GM19239 (cell line): ENCODE measurements at places on chromosomes 1 and 21.

- DNase-seq, result no peak
Observed at GRCh38 chr21:17915976-17916375, 96.8 kb upstream of the C21orf91 start.

GRCh38 chr1:158185770-158186169, 5.1 kb downstream of the CD1D start:
- no peak for DNase-seq

DNA sequence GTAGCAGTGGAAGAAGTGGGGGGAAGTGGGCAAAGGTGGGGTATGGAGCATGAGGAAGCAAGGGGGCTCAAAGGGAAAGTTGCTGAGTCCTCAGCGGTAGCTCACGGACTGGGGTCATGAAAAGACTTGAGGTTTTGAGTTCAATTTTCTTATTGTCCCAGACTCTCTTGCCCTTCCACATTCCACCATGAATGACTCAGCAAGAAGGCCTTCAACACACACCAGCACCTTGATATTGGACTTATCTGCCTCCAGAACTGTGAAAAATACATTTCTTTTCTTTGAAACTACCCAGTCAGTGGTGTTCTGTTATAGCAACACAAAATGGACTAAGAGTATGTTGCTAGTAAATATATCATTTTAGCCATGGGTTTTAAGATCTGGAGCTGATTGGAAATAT, 17.3 kb upstream of the RHBDL2 start:
- no peak for DNase-seq

DNA sequence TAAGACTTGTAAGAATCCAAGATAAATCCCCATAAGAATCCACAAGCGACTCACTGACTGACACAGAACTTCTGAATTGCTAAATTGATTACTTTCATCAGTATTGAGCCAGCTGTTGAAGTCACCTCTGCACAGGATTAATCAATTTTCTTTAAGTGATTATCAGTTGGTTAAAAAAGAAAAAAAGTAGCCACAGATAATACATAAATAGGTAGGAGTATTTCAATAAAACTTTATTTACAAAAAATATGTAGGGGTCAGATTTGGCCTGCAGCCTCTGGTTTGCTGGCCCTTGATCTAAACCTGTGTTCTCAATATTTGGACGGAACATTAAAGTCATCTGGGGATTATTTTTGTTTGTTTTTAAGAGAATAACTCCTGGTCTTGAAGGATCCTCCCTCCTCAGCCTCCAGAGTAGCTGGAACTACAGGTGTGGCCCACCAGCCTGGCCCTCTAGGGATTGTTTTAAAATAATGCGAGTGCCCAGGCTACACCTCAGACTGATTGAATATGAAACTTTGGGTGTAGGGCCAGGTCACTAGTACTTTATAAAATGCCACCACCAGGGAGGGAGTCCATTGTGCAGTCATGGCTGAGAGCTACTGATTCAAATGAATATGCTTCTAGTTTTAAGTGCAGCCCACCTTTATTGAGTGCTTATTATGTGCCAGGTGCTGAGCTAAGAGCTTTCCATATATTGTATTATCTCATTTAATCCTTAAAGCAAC, 6.8 kb upstream of the TMEM183A start:
- DNase-seq, result no peak

DNA sequence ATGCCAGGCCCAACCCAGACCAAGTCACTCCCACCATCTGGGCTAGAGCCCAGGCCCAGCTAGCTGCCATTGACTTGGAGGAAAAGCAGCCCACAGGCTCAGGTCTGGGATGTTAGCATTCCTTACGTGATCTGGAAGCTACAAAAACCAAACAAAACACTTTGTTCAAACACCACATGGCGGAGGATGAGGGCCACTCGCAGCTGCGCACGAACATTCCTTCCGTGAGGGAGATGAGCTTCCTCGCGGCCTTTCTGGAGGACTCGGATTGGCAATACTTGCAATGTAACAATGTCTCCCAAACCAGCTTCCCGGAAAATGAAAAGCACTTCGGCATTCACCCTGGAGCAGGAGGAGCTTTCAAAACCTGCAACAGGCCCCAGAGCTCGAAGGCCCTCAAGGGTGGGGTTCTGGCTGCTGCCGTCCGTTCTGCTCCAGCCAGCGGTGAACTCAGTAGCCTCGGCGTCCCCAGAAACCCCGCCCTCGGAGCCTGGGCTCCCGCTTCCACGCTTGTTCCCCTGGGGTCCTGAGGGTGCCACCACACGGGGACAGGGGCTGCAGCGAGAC, 40.5 kb downstream of the COL6A1 start:
- DNase-seq, result no peak

DNA sequence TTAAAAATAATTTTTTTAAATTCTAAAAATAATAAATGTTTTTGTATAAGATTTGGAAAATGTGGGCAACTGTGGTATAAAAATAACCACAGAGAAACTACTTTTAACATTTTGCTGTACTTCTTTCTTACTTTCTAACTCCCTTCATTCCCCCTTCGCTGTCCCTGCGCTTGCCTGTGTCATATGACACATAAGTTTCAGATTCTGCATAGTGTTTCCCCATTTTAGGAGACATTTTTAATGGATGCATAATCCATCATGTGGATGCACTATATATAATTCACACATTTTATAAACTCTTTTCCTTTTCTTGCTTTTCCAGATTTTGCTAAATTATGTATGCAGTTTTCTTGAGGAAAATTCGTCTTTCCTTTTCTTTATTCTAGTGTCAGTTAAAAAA, 16.3 kb downstream of the ATG4C start:
- DNase-seq, result no peak

DNA sequence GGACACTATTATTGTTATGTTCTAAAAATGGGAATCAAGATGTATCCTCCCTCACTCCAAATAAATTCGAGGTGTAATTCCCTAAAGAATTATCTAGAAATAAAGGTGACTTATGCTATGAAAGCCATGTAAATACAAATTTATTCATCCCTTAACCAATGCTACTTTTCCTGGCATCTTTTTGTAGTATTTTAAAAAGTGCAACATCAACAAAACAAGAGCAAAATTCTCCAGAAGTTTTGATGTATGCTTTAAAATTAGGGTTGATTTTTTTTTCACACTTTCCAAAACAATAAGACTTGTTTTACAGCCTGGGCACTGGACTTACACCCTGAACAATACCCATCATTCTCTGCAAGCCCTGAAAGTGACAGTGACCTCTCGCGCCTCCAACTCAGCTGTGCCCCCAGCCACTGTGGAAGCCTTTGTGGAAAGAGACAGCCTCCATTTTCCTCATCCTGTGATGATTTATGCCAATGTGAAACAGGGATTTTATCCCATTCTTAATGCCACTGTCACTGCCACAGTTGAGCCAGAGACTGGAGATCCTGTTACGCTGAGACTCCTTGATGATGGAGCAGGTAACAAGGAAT, 21.4 kb upstream of the CLCA1 start:
- no peak for DNase-seq

- DNase-seq, result no peak
Observed at GRCh38 chr1:69611316-69611715, 43.6 kb downstream of the LRRC7 start.

DNA sequence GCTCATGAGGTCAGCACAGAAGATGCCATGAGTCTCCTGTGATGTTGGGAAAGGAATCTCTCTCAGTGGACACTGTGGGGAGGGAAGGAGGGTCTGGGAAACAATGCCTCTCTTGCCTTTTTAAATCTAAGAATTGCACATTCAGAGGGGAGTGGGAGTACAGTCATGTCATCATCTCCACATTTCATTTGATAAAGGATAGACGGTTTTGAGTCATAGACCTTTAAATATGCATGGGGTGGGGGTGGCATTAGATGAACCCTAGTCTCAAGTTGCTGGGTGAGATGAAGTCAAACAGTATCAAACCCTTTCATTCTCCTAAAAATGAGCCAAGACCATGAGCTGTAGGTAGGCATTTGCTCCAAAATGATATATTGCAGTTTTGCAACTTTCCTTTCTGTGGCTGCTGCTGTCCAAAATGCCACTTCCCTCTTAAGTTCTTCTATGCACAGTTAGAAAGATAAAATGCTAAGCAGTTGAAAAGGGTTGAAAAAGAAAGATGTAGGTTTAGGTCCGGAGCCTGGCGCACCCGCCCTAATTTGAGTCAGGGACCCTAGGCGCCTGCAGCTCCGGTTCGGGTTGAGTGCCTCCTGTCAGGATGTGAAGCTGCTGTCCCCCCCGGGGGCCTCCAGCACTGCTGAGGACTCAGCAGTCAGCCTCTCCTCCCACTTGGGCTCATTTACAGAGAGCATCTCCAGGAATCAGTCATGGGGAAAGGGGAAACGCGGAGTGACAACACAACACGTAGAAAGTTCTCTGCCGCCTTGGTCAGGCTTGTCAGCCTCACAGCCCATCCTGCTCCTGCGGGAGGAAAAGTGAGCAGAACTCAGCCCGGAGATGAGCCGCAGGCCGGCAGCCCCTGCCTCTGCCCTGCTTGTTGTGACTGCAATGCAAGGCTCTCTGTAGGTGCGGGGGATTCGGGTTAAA, 479.3 kb upstream of the RUNX1 start:
- DNase-seq, result peak; percentile 19

DNA sequence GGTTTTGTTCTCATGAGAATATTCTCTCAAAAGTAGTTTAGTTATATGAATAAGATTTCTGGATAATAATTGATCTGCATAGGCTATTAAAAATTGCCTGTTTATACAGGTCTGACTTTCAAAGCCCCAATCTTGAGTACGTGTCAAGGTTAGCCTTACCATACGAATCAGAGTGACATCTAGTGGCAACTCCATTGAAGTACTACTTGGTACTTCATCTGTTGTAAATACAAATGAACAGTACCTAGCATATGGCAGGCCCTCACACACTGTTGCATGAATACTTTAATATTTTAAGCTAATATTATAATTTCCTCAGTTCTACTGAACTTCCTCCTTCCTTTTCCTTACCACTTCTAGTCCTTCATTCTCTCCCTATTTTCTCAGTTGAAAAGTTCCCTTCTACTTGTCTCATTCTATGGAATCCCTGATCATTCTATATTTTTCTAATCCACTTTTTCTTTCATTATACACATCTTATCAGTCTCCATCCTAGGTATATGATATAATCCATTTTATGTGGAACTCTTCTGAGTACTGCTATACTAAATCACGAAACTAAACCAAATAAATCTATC, 101.2 kb downstream of the AKT3 start:
- DNase-seq, result peak; percentile 29

- DNase-seq, result no peak
Observed at GRCh38 chr1:232923739-232924386, 26.5 kb upstream of the NTPCR start.

DNA sequence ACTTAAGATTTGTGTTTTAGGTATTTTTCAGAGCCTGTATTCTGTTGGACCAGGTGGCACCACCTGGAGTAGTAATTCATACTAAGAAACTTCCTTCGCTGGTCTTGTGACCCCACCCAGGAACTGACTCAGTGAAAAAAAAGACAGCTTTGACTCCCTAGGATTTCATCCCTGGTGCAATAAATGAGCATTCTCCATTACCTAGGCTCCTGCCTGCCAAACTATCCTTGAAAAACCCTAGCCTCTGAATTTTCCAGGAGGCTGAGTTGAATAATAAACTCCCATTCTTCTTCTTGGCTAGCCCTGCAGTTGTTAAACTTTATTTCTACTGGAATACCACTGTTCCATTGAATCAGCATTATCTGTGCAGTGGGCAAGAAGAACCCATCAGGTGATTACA, 10.6 kb upstream of the RGS18 start:
- no peak for DNase-seq
